Stimulated activated CD8-positive, alpha-beta memory T cell treated with anti-CD3 and anti-CD28 coated beads, Interleukin-4, amount 100 ng/mL, for 4 hours (primary cell): ENCODE measurements at places on chromosomes 4 and X.
A peak's percentile ranks its signal among the peaks of the same experiment; 100 is the strongest.

DNA sequence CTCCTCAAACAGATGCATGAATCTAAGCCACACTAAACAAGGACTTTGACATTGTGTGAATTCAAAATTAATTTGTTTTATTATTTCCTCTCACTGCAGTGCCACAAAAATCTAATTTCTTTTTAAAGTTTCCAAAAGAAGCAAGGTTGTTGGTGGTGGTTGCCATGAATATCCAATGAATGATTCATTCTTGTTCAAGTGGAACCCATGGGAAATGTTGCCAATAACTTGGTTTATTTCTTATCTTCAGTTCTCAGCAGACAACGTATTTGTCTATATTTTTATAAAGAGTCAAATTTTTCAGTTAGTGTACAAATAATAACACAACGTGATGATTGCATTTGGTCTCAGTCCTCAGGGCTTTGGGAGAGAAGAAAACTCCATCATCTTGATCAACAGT lies 309.4 kb upstream of the NOCT start:
- no peak for DNase-seq

DNA sequence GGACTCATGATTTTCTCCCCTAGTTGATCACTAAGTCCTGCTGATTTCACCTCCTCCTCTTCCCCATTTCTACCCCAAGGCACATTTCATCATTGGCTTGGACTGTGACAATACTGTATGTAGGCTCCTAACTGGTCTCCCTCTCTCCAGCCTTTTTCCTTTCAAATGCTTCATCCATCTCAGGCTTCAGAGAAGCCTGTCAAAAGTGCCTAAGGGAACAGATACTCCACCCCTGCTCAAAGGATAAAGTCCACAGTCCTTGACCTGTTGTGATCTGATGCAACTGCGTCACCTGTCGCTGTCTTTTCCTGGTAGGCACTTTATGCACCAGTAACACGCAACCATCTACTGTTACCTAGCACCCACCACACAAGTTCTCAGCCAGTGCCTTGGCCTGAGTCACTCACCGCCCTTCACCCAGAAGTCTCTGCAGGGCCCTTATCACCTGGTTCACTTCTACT lies 12.8 kb downstream of the SCARB2 start:
- no peak for DNase-seq

DNA sequence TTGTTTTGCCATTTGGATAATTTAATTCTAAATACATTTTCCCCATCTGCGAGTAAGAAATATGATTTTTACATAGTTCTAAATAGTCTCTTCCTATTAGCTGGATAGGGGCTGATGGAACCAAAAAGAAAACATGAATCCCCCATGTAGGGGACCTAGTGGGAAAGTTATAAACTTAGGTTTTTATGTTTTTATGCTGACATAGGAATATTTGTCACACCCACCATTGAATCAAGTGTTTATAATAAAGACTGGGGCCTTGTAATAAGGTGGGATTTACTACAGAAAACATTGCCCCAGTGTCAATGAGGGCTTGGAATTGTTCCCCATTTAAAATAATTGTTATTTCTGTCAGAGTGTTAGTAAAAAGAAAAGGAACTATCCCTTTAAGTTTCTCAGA lies 2506.6 kb downstream of the PCDH7 start:
- DNase-seq: no peak

DNA sequence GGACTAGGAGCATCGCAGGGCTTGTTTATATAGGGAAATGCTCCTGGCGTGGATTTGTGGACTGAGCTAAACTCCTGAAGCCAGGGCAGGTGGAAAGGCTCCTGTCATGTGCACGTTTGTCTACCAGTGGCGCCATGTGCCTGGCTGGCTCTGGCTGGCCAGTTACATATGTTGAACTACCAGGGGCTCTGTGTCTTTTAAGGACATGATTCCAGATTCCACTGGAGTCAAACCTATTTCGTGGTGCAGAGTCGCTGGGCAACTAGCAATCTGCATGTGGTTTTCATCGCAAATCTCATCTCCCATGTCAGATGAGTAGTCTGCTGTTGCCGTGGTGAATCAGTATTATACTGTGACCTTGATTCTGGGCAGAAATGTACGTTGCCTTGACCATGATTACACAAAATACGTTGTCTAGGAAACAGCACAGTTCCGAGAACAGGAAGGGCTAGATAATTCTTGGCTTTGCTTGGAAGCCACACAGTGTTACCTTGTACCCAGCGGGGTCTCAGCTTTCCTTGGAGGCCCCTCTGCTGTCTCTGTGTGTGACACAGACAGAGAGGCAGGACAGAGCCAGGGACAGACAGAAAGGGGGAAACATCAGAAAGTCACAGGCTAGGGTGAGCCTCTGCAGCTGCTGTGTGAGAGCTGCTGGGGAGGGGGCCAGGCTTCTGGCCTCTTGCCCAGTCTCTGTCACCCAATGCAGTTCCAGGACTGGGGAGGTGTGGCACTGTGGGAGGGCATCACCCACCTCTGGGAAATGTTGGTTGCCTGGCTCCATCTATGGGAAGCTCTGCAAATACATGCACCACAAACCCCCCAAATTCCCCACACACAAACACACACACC lies 19.2 kb downstream of the PNMA6E start:
- no peak for DNase-seq

GRCh38 chr4:17667653-17668201 lies 53.3 kb downstream of the MED28 start:
- no peak for DNase-seq

- DNase-seq: no peak
Measured at GRCh38 chr4:185352741-185353140, 43.0 kb downstream of the LRP2BP start.

DNA sequence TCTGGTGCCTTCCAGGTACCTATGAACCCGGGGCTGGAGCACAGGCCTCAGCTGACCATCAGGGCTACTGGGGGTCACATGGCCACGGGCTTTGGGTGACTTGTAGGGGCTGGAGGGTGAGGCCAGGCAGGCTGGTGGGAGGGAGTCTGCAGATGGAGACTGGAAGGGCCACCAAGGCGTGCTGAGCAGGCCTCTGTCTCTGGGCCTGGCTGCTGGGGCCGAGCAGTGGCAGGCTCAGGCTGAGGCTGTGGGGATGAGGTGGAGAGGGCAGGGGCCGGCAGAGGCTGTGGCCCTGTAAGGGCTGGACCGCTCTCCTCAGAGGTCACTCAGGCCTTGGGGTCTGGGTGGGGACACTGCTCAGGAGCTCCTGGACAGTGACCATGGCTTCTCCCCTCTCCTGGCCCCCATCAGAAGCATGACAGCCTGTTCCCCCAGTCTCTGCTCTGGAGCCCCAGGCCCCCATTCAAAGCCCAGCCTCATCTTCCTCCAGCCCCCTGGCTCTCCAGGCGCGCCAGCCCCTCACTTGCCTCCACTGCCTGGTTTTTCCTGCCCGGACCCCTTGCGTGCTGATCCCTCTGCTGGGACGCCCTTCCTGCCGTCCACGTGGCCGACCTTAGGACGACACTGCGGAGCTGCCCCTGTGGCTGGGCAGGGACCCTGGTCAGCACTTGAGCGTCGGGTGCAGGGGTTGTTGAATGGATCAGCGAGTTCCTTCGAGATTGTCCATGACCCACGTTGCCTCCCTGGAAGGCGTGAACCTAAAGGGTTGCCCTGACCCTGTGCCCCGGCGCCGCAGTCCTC lies 11.1 kb upstream of the NAT8L start:
- no peak for DNase-seq

DNA sequence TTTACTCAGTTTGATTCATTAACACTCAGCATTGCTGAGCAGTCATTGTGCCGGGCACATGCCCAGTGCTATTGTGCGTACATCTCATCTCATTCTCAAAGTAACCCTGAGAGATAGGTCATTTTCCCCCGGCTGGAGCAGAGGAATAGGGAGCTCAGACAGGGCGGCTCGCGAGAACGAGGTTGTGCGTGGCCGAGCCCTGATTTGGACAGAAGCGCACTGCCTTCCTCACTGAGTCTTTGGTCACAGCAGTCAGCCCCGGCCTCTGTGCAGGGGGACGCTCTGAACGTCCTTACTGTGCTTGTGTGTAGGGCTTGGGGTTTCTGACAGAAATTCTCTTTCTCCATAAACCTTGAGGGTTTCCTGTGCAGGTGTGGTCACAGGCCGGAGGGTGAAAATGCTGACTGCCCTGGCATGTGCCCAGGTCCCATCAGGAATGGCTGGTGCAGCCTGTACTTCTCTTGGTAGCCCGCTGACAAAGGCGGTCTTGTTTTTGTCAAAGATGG lies 39.5 kb downstream of the NOP14 start:
- no peak for DNase-seq

DNA sequence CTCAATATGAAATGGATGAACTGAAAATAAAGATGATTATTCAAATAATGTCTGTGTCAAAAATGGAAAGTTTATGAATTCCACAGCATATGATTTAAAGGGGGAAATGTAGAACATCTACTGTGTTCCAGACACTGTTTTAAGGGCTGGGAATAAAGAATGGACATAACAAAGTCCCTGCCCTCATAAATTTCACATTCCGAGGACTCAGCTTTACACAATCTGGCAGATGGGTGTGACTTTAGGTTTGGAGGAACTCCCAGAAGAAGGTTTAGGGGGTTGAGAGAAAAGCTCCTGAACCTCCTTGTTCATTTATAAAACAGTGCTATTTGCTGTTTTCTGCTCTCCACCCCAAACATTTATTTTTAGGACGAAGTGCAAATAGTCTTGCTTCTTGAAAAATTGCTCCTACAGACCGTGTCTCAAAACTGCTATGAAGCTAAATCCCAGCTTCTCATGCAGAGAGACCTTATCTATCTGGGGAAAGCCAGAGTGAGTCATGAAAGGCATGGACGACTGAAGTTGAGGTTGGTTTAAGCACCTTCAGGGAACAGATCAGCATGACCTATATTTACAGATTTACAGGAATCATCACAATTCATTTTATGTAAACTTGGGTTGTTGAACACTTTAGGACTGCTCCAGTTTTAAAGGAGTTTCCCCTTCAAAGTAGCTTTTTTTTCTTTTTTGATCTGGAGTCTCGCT lies 184.3 kb downstream of the HS6ST2 start:
- DNase-seq: no peak

- no peak for DNase-seq
Measured at GRCh38 chr4:5157791-5158770, 106.8 kb downstream of the STK32B start.

DNA sequence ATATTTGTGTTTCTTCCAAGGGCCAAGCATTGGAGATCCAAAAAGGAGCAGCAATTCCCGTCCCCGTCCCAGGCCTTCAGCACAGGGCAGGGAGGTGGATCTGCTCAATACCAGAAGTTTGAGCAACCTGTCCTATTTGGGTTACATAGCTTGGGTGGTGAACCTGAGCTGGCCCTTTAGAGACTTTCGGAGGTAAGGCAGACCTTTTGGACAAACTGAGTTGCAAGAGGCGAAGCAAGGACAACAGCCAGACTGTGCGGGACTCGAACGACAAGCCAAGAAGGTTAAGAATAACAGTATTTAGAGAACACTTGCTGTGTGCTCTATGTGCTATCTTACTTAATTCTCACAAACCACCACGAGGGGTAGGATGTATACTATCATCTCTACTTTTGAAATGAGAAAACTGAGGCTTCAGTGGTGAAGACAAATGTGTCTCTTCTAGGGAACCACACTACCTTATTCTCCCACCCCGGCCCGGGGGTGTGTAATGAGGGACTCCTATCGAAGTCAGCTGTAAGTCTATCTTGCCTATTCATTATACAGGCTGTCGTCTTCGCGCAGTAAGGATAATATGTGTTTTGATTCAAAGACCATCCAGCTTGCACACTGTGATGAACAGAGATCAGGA lies 1.3 kb downstream of the NOP14 start:
- no peak for DNase-seq

GRCh38 chrX:71998836-71999509 lies 88.3 kb downstream of the NHSL2 start:
- no peak for DNase-seq

GRCh38 chrX:31604629-31605221 lies 532.9 kb upstream of the FTHL17 start:
- DNase-seq: no peak

DNA sequence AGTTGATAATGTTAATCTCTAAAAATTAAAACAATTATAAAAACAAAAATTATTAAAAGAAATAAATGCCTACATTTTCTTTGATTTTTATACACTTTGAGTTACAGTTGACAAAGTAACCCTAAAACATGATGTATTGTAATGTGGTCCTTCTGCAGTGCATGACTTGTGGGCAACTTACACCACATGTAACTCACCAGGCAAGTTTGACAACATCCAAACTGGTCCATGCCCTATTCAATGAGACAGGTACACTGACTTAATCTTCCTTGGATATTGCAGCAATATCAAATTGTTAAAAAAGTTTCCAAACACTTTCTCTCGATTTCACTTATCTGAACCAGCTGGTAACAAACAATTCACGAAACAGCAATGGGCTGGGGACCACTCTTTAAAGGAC lies 81.5 kb downstream of the FTHL17 start:
- no peak for DNase-seq

DNA sequence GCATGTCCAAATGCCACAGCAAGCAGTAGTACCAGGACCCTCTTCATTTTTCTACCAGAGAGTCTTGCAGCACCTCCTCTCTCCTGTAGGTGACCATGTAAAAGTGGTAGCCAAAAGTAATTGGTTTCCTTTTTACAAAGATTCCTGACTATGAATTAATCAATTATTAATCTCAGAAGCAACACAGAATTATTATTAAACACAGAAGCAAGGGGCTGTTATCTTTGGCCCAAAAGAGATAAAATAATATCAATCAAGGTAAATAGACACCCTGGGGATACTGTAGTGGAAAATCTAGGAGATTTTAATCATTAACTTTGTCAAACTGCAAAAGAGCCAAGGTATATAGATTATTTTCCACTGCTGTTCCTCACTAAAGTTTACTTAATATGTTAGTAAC lies at the start of gene GC:
Gene GC (minus strand): TSS at position 108 of the 400 bp plus-strand sequence. CDS start 61 bp downstream, at position 47.
- no peak for DNase-seq

- DNase-seq: peak; percentile 32
Measured at GRCh38 chrX:47380268-47380667, 9.9 kb downstream of the ZNF157 start.

DNA sequence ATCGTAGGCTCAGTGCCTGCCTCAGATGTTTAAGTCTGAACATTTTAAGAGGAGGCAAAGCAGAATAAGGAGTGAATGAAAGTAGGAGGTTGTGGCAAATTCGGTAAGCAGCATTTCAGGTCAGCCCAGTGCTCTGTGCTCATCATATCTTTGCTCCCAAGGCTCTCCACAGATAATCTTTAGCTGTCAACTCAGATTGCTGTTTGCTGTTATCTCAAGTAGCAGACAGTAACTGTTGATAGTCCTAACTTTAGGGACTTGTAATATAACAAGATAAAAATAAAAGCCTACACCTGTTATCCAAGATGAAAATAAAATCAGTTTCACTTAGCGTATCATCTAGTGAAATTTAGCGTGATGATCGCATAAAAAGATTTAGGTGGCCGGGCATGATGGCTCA lies 18.6 kb upstream of the CLTRN start:
- DNase-seq: no peak

GRCh38 chr4:53455766-53456165 lies 78.3 kb downstream of the FIP1L1 start:
- DNase-seq: no peak

- no peak for DNase-seq
Measured at GRCh38 chrX:99266255-99266654, 1143.8 kb downstream of the PCDH19 start.

DNA sequence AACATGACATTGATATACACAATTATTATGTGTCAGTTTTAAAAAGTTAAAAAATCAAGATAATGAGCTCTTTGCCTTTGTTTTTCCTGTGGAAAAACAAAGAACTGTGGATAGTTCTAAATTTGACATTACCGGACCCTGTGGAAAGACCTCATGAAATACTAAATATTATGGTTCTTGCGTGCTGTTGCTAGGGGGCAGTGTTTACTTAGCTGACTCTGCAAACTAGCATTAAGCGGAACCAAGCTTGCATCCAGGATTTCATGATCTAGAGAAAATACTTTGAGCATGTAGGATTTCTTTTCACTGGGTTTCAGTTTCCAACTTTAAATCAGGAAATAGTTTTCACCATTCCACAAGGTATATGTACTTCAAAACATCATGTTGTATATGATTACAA lies 33.6 kb downstream of the CLCN4 start:
- no peak for DNase-seq
